Naive thymus-derived CD4-positive, alpha-beta T cell (primary cell): ENCODE measurements at places on chromosomes 13 and 19.

DNA sequence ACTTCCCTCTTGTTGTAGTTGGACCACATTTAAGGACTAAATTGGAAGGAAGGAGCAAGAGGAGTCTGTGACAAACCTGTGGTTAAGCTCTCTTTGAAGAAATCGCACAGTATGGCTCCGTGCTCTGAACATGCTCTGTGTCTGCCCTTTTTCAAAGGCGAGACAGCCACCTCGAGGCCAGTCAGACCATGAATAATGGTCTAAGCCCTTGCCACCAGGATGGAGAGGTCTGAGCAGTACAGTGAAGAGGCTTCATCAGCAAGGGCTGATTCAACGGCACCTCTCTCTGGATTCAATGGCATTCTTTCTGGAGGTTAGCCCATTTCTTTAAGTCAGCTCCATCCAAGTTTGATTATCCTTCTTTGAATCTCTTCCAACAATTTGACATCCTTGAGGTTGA is 30.9 kb downstream of the FAM216B start:
- DNase-seq, result no peak

DNA sequence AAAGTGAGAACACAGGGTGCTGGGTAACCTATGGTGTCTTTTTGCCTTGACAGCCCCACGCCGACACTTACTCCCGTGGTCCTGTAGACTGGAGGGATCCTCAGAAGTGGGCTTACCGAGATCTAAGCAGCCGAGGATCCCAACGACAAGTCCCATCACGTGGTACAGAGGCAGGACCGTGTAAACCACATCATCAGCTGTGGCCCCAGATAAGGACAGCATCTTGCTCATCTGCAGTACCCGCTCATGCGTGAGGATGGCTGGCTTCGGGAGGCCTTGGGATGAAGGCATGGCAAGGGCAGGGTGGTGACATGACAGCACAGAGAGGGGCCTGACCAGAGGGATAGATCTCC is 2.1 kb downstream of the SLC27A5 start:
- DNase-seq, result no peak

DNA sequence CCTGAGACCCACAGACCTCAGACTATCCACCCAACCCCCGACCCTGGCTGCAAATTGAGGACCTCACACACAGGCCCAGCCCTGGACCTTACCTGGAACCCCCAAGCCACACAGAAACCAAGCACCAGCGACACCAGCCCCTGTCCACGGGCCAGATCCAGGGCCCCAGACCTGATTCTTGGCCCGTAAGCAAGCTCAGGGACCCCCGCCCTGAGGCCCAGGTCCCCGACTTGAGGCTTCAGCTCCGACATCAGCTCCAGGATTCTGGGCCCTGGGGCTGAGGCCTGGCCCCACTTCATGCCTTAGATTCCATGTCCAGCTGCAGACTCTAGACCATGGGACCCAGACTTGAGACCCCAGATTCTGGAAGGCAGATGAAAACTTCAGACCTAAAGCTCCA is 6.3 kb downstream of the TTYH1 start:
- no peak for DNase-seq

DNA sequence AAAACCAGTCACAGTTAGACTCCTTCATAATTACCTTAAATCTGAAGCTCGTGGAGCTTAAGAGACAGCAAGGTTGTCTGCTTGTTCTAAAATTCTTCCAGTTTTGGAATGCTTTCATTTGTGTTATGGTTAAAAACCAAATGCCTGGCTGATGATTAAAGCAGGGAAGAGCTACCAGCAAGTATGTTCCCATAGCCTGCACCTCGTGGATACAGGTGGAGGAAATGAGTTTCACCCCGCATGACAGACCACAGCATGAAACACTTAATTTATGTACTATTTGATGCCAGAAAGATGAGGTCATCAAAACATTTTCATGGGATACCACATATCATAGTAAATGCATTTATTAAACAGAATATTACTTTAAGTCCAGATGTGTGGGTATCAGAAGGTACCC is 416 bp upstream of the DOCK9 start:
- DNase-seq, result no peak

DNA sequence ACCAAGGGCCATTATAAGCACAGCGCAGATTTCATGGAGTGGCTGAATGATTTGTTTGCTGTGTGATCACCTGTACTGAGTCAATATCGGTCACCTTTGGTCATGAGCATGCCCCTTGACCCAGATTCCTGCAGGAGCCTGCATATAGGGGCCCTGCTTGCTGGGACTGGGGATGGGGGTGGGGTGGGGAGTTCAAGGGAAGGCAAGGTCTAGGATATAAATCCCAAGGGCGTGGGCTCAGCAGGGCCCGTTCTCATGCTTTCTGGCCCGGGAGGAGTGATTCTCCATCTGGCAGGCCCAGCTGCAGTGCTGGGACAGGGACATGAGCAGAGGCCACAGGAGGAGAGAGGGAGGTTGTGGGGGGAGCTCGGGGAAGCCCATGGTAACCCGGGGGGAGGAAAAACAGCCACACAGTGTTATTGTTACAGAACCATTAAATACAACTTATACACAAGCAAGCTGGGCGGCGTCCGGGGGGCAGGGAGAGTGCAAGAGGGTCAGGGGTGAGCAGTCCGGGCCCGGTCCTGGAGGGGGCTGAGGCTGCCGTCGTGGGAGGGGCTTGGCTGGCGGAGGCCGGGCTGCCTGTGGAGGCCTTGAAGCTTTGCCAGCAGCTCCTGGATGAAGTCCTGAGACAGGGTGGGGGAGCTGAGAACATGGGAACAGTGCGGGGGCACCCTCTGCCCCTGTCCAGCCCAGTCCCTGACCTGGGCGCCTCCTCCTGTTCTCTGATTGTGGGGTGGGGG is 5.2 kb downstream of the PPP1R14A start:
- no peak for DNase-seq

DNA sequence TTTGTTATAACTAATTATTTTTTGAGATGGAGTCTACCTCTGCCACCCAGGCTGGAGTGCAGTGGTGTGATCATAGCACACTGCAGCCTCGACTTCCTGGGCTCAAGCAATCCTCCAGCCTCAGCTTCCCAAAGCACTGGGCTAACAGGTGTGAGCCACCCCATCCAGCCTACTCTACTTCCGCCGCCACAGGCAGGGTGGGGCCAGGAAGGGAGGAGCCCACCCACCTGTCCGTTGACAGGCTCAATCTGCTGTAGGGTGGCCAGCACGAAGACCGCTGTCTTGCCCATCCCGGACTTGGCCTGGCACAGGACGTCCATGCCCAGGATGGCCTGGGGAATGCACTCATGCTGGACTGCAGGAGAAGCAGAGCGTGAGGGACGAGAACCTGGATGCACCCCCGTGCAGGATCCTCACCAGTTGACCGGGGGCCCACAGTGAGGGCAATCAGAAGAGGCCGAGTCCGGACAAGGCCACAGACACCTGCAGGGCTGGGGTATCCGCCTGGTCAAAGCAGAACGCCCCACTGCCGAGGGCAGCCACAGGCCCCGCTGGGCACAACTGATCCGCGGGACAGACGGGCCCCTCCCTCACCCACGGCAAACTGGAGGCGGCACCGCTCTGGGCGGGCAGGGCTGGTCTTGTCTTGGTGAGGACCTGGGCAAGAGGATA is 6.7 kb downstream of the DDX39A start:
- DNase-seq, result no peak

GRCh38 chr13:114022876-114023275 is 49.0 kb upstream of the C13orf46 start:
- DNase-seq, result no peak

DNA sequence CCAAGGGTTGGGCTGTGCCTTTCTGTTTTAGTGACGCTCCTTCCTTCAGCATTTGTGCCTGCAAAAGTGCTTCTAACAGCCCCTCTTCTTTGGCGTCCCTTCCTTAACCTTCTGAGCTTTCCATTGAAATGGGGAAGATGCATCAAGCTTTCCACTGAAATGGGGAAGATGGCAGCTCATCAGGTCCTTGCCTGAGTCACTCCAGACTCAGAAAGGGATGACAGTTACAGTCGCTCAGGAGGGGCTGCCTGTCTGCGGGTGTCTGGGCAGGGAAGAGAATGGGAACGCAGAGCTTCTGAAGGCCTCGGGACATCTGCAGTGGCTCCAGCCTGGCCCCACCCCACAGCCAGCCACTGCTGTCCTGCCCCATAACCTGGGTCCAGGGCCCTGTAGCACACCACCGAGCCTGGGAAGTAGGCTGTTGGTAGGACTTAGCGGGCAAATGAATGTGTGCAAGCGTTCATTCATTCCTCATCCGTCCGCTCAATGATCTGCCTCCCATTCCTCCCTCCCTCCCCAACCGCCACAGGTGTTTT is 9.8 kb downstream of the AP1M1 start:
- DNase-seq, result no peak

- DNase-seq, result no peak
These were observed 17.4 kb upstream of the POMP start for GRCh38 chr13:28641600-28641926.

- DNase-seq, result no peak
These were observed 147.1 kb downstream of the B3GLCT start for GRCh38 chr13:31346891-31347290.

GRCh38 chr13:21463424-21463823 is 4.3 kb upstream of the ZDHHC20 start:
- DNase-seq, result no peak

- DNase-seq, result peak; percentile 44
These were observed 927 bp downstream of the LPAR6 start for GRCh38 chr13:48411841-48412531.

DNA sequence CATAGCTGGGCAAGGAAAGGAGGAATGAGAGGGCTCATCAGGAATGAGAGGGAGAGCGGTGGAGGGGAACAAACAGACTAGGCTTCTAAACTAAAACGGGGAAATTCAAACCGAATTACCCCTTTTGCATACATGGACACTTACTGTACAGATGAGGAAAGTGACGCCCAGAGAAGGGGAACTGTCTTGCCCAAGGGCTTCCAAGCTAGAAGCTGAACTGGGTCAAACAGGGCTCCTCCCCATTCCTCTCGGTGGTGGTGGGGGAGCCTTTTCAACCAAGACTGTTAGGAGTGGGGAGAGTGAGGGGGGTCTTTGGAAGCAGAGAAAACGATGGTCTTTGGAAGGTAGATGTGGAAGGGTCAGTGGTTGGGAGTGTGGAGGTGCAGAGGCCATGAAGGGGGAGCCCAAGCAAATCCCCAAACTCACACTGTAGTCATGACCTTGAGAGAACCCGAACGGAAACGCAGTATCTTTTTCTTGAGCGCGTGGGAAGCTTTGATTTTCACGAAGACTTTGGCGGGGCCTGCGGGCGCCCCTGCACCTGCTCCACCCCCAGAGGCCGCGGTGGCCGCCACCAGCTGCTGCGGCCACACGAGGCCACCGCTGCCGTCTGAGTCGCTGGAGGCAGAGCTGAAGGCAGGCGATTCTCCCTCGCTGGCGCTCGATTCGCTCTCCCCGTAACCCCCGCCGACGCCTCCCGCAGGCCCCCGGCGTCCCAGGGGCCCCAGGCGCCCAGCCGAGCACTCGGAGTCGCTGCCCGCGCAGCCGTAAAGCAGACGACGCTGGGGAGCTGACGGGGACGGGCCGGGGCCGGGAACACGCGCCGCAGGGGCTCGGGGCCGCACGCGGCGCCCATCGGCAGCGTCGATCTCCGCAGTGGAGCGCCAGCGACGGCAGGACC is 12.3 kb upstream of the GNG8 start:
- no peak for DNase-seq

DNA sequence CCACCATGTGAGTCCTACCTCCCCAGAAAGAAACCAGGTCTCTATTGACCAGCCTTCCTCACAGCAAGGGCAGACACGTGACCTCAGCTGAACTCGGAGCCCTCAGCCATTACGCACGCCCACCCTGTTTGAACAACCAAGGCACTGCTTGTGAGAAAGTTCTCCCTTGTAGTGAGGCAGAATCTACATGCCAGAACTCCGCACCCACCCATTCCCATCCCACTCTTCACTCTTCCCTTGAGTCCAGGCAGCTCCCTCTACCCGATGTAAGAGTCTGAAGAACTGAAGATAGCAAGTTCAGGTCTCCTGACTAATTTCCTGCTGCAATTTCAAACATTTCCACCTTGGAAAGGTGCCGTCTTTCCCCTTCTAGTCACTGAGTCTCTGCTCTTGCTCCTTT is 6.4 kb downstream of the NOVA2 start:
- DNase-seq, result no peak

- DNase-seq, result no peak
These were observed 23.7 kb upstream of the UBE2L5 start for GRCh38 chr13:30398601-30399072.

DNA sequence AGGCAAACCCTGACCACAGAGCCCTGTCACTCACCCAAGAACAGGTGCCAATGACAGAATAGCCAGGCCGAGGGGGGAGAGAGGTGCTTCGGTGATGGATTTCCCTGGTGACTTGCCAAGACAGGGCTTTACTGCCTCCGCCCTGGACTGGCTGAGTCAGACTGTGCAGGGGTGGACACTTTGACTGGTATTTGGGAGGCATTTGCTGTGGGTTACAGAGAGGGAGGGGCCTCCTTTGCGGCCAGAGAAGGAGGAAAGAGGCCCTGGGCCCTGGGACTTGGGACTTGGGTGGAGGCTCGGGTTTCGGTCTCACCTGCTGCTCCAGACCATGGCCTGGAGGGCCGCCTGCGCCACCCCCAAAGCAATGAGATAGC is 4.6 kb upstream of the EPS8L1 start:
- DNase-seq, result no peak

- DNase-seq, result no peak
These were observed 14.1 kb upstream of the FRY start for GRCh38 chr13:32017474-32017873.

GRCh38 chr19:6076675-6077463 is 33.4 kb downstream of the RFX2 start:
- no peak for DNase-seq
